Left lung (tissue), 14 donors: ENCODE measurements at places on chromosomes 3 and 15. TPM values are rescaled to one million over a fixed set of nuclear protein-coding genes. Genes with fewer than 3 reads are reported as not detected.

The FILIP1L gene
- 68.9 TPM for total RNA-seq

The CX3CR1 gene
- total RNA-seq = 4.6 TPM

The CASR gene
- not detected for total RNA-seq

The ERC2 gene
- 2.7 TPM for total RNA-seq

The RAP2B gene
- 31.8 TPM for total RNA-seq

The FAM174B gene
- total RNA-seq = 66.3 TPM

The TMIE gene
- total RNA-seq = not detected

The CYP1A2 gene
- total RNA-seq = 0.15 TPM

The TRNT1 gene
- 23.8 TPM for total RNA-seq

The EOMES gene
- 0.94 TPM for total RNA-seq

The GTF2E1 gene
- total RNA-seq = 21.5 TPM

The TF gene
- 2.1 TPM for total RNA-seq

The MUC20 gene
- 7.7 TPM for total RNA-seq

The METTL6 gene
- total RNA-seq = 14.7 TPM

The CORO2B gene
- total RNA-seq = 3.0 TPM

The PLSCR2 gene
- 0.73 TPM for total RNA-seq

The PSTPIP1 gene
- 52.9 TPM for total RNA-seq

The FAIM gene
- 16.0 TPM for total RNA-seq
